ENCODE measurements at places on chromosomes 11 and 22.
A peak's percentile ranks its signal among the peaks of the same experiment; 100 is the strongest.

DNA sequence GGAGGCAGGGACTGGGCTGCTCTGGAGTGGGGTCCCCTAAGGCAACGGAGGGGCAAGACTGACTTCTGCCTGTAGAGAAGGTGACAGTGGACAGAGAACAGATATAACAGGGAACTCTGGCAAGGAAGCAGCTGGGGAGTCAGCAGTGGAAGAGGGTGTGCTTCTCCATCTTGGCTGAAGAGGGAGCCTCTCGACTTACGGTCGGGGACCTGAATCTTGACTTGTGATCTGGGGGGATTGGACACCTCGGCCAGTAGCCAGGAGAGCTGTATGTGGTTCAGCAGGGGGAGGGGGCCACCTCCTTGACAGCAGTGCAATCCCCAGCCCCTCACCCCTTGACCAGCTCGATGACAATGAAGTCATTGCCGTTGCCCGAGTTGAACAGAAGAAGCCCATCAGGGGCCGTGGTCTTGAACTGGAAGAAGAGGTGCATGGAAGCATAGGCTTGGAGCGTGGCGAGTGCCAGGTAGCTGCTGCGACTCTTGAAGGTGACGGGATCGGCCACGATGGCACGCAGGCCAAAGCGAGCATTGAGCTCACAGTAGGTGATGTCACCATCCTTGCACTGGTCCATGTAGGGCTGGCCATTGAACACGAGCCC lies 60.0 kb downstream of the SLC22A12 start:
- no peak for DNase-seq

- DNase-seq, result peak; percentile 45
These were observed 356.2 kb downstream of the GRM5 start for GRCh38 chr11:88709567-88709966.

GRCh38 chr22:36948273-36949225 lies 35.1 kb downstream of the CSF2RB start:
- DNase-seq, result no peak

- DNase-seq, result no peak
These were observed 1.4 kb downstream of the ARHGAP20 start for GRCh38 chr11:110710628-110711381.

- peak; percentile 6 for DNase-seq
These were observed 170.3 kb upstream of the ZBED5 start for GRCh38 chr11:11028017-11028692.

GRCh38 chr22:43826142-43827002 lies 14.3 kb upstream of the EFCAB6 start:
- no peak for DNase-seq

- no peak for DNase-seq
These were observed 122.7 kb upstream of the GUCY1A2 start for GRCh38 chr11:107140983-107141382.

- no peak for DNase-seq
These were observed 44.1 kb upstream of the RAB1B start for GRCh38 chr11:66224226-66224855.

- no peak for DNase-seq
These were observed 244.2 kb downstream of the DDX10 start for GRCh38 chr11:108909041-108909440.

GRCh38 chr22:46499805-46500189 lies 37.6 kb downstream of the CELSR1 start:
- DNase-seq, result no peak
